ENCODE measurements at places on chromosomes 12 and 14. TPM values are rescaled to one million over a fixed set of nuclear protein-coding genes. Genes with fewer than 3 reads are reported as not detected.

DNA sequence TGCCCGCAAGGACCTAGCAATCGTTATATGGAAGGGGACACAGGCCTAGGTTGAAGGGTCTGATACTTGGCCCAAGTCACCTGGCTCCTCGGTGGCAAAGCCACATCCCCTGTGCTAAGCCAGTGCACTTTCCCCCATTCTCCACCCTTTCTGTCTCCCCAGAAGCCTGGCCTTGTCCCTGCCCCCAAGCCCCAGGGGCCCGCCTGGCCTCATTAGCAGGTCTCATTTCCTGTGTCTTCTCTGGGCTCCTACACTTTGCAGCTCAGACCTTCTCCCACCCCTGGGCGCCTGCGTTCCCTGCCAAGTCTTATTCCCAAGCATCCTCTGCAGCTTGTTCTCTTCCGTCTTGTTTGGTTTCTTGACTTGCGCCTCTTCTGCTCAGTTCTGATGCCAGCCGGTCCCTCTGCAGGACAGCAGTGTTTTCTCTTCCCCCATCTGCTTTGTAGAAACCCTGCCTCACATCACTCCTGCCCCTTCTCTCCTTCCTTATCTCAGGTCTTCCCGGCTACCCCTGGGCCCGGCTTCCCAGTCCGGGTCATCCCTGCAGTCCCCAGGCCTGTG is 66.7 kb downstream of the SLC24A4 start:
- H3K27ac ChIP-seq, result no peak overlapping the region
- no peak for DNase-seq
- H3K27me3 ChIP-seq, result peaks cover 2% of the 10 kb centered on the region
- H3K4me3 ChIP-seq, result no peak overlapping the region
- no peaks in the 10 kb centered on the region for H3K4me1 ChIP-seq

Gene MAP1LC3B2
- 0.54 TPM for total RNA-seq

Gene PLEKHG7
- total RNA-seq, result not detected

Gene DBX2
- total RNA-seq, result not detected

- H3K27ac ChIP-seq, result no peak overlapping the region
- peaks cover 16% of the 10 kb centered on the region for H3K27me3 ChIP-seq
- no peaks in the 10 kb centered on the region for H3K36me3 ChIP-seq
- no peak for DNase-seq
- H3K4me1 ChIP-seq, result no peaks in the 10 kb centered on the region
Observed at GRCh38 chr12:4984971-4985370, 58.7 kb upstream of the KCNA5 start.

GRCh38 chr14:36967892-36968555 is 204.4 kb downstream of the SLC25A21 start:
- H3K4me1 ChIP-seq, result no peaks in the 10 kb centered on the region
- DNase-seq, result no peak
- no peak overlapping the region for H3K4me3 ChIP-seq
- H3K27ac ChIP-seq, result no peak overlapping the region
- H3K27me3 ChIP-seq, result no peaks in the 10 kb centered on the region

Gene CLMN
- total RNA-seq, result 0.42 TPM

Gene SERPINA10
- total RNA-seq, result not detected

DNA sequence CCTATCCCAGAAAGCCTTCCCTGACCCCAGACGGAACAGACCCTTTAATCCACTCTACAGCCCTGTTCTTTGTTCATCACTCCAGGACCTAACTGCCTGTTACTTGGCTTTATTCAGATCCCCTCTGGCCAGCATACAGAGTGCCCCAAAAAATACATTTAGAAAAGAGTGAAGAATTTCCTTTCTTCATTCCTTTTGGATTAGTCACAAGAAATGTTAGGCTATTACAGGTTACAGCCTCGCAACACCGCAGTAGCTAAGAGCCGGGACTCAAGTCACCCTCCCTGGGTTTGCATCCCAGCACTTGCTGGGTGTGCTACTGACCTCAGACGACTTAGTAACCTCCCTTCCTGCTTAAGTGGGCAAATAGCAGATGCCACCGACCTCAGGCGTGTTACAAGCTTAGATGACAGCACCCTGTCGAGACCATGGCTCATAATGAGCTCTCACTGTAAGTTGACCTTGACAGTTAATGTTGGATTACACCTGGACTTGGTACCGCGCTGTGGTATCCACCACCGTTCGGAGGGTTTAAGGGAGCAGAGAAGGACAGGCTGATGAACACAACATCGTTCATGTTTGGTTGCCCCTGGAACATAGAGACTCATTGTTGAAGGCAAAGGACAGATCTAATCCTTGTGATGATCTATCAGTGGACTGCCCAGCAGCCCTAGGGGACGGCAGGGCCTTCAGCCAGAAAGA is 12.9 kb downstream of the GLRX5 start:
- no peaks in the 10 kb centered on the region for H3K4me1 ChIP-seq
- no peak overlapping the region for H3K27ac ChIP-seq
- H3K4me3 ChIP-seq, result no peak overlapping the region
- DNase-seq, result no peak
- no peaks in the 10 kb centered on the region for H3K27me3 ChIP-seq
- peaks cover 3% of the 10 kb centered on the region for H3K36me3 ChIP-seq

Data from activated CD8-positive, alpha-beta memory T cell treated with anti-CD3 and anti-CD28 coated beads, Interleukin-2, amount 10 ng/mL, durations not matched to agents 7 days and 5 days (primary cell).